ENCODE measurements at places on chromosomes 11 and 22.

DNA sequence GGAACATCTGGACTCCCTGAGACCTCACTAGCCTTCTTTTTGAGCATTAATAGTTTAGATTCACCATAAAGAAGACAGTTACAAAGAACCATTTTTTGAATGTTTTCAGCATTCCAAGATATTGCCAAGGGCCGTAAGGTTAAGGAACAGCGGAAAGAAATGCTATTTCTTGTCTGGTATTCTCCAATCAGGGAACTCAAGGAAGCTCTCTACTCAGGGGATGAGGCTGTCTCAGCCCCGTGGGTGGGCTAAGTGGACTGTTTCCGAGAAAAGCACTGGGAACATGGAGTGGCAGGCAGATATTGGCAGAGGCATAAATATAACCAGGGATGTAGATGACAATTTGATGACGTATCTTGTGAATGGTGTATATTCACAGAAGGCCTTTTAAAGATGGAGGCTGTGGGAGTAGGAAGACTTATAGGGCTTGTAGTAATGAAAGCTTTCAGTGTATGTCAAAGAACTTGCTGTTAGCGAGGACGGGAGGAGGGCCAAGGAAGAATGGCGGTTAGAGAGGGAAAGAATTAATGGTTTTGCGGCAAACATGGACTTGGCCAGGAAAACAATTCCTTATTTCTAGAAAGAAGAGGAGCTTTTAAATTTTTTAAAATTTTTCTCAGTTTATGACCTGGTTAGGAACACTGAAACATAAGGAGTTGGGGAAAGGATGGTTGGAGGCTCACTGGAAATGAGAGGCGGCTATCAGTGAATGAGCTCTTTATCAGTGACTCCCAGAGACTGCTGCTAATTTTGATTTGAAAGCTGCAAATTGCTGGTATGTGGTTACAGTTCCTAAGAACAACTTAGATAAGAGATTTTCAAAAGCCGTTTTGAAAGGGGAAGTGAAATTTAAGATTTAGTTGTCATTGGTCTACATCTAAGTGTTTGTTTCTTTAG, 64.6 kb downstream of the ST3GAL4 start:
- no peaks in the 10 kb centered on the region for H3K36me3 ChIP-seq
- peaks cover 31% of the 10 kb centered on the region for H3K4me1 ChIP-seq
- H3K27ac ChIP-seq: no peak overlapping the region
- no peak overlapping the region for H3K4me3 ChIP-seq
- DNase-seq: no peak

GRCh38 chr11:60887556-60887955, 18.8 kb downstream of the PRPF19 start:
- no peak overlapping the region for H3K27ac ChIP-seq
- H3K27me3 ChIP-seq: no peaks in the 10 kb centered on the region
- peak; percentile 66 for DNase-seq
- no peaks in the 10 kb centered on the region for H3K4me1 ChIP-seq
- no peaks in the 10 kb centered on the region for H3K36me3 ChIP-seq

DNA sequence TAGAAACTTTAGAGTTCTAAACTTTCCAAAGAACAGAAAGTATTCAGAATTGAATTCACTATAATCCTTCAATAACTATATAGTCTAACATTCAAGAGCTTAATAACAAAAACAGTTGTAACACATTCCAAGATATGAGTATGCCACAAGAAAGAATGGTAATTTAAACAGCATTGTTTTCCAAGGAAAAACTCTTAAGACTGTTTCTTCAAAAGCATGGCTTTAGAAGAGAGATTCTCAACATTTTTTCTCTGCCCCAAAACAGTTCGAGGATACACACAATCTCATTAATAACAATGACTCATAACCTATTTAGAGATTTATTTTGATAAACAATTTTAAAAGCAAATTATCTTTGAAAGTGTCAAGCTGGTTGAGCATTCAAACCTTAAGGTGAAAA, 16.7 kb upstream of the ARHGAP32 start:
- no peak for DNase-seq
- H3K36me3 ChIP-seq: no peaks in the 10 kb centered on the region
- H3K4me1 ChIP-seq: peaks cover 31% of the 10 kb centered on the region
- H3K27me3 ChIP-seq: no peaks in the 10 kb centered on the region

GRCh38 chr11:99370549-99371216, 349.9 kb downstream of the CNTN5 start:
- no peaks in the 10 kb centered on the region for H3K4me1 ChIP-seq
- peak; percentile 24 for DNase-seq
- no peaks in the 10 kb centered on the region for H3K36me3 ChIP-seq
- H3K27ac ChIP-seq: no peak overlapping the region
- no peak overlapping the region for H3K4me3 ChIP-seq

- no peaks in the 10 kb centered on the region for H3K27me3 ChIP-seq
- H3K4me1 ChIP-seq: peaks cover 7% of the 10 kb centered on the region
- no peak overlapping the region for H3K27ac ChIP-seq
- no peak overlapping the region for H3K4me3 ChIP-seq
Measured at GRCh38 chr11:35967042-35967441, 23.2 kb downstream of the LDLRAD3 start.

DNA sequence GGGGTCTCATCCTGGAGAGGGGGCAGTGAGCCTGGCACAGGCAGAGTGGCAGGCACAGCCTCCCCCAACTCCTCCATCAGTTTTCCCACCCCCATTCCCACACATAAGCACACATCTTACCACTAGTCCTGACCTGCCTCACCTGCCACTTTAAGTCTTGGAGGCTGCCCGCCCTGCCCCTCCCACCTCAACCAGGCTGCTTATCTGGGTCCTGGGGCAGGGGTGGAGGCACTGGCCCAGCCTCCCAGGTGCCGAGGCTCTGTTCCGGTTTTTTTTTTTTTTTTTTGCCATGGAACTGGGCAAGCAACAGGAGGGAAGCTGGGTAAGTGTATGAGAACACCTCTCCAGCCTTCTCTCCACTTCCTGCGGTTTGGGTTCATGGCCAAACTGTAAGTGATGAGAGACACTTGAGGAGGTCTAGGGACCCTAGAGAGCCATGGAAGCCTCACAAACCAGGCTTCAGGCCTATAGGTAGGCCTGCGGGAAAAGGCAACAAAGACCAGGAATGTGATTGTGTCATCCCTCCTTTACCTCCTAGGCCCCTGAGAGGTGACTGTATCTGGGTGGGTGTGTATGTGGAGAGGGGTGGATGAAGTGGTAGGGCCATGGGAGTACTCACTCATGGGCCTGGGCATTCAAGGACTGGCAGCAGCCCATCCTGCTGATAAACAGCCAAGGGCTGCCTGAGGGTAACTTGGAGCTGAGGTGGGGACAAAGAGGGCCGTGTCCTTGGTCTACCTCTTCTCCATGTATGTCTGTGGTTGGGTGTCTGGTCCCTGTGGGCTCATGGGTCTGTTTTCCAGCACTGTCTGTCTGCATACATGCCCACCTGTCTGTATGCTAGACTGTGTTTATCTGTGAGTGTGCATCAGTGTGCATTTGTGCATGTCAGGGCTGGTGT, 22.6 kb downstream of the PHLDB1 start:
- H3K27me3 ChIP-seq: no peaks in the 10 kb centered on the region
- peak overlapping the region; percentile 5 for H3K27ac ChIP-seq
- peak; percentile 75 for DNase-seq
- H3K4me1 ChIP-seq: peaks cover 26% of the 10 kb centered on the region
- no peaks in the 10 kb centered on the region for H3K36me3 ChIP-seq
